ENCODE measurements at places on chromosomes 3 and 15.

GRCh38 chr15:33680336-33680735 is 288.0 kb upstream of the CHRM5 start:
- DNase-seq, result no peak

- no peak for DNase-seq
Observed at GRCh38 chr15:66484539-66485112, 12.9 kb downstream of the SNAPC5 start.

GRCh38 chr3:196788528-196788927 is 48.9 kb downstream of the PAK2 start:
- DNase-seq, result no peak

DNA sequence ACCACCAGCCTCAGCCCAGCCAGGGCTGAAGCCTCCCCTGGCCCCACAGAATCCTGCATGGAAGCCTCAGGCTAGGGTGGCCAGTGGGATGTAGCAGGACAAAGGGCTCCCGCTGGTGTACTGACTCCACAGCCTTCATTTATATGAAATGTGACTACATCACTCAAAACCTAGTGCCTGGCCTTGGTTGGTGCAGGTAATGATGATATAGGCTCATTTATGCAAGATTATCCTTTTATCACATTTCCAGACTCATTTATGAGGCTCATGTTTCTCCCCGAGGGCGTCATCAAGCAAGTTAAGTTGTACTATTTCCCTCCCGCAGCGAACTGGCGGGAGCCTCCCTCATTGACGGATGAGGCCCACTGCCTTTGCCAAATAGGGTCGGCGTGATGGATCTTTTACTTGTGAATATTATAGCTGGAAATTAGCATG is 179.1 kb upstream of the SMAD3 start:
- no peak for DNase-seq

- no peak for DNase-seq
Observed at GRCh38 chr3:11074451-11074850, 79.8 kb upstream of the HRH1 start.

- DNase-seq, result no peak
Observed at GRCh38 chr3:81033684-81034083, 727.8 kb downstream of the GBE1 start.

GRCh38 chr15:69997161-69997485 is 100.6 kb downstream of the TLE3 start:
- DNase-seq, result no peak

GRCh38 chr3:40766396-40766795 is 241.6 kb downstream of the ZNF621 start:
- DNase-seq, result no peak

DNA sequence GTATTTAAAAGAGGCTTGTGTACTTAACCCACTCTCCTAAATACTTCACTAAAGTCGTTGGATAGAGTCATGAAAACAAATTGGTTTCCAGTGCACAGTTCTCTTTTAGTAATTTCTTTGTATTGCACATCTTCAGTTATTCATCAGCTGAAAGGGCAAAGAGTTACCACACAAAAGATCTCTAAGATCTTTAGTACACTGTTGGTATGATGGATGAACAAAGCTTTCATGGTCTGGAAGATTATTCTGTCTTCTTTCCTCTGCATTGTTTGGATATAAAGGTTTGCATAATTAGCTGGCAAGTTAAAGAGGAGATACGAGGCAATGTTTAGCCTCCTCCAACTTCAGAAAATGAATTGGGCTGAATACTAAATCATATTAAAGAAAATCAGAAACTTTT is 40.5 kb downstream of the BCHE start:
- no peak for DNase-seq

DNA sequence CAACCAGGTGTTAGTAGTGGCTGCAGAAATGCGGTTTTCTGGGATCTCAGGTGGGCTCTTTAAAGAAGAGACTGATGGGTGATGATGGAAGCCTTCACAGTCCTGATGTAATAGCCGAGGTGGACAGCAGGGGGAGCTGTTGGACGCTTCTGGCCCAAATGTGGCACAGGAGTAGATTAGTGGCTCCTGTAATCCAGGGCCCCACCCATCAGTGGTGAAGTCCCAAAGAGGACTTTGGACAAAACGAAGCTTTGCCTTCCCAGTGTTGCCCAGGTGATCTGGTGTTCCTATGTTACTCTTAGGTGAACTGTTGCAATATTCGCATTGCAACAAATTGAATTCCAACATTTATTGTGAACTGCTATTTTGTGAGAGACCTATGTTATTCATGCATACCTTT is 31.8 kb upstream of the MYZAP start:
- peak; percentile 60 for DNase-seq

DNA sequence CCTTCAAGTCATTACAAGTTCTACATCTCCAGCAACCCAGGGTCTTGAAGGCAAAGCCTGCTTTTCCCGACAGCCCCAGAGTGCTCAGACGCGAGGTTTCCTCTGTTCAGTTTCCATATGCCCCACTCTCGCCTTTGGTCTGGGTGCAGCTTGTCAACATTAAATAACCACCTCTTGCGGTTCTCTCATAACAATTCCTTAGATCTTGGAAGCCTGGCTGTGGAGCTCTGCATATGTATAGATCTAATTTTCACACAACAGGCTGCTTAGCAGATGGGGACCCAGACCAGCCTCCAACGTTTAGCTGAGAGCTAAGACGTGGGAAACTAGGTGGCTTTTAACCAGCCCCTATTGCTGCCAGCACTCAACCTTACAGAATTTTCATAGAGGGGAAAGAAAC is 295.5 kb downstream of the RPLP1 start:
- no peak for DNase-seq

DNA sequence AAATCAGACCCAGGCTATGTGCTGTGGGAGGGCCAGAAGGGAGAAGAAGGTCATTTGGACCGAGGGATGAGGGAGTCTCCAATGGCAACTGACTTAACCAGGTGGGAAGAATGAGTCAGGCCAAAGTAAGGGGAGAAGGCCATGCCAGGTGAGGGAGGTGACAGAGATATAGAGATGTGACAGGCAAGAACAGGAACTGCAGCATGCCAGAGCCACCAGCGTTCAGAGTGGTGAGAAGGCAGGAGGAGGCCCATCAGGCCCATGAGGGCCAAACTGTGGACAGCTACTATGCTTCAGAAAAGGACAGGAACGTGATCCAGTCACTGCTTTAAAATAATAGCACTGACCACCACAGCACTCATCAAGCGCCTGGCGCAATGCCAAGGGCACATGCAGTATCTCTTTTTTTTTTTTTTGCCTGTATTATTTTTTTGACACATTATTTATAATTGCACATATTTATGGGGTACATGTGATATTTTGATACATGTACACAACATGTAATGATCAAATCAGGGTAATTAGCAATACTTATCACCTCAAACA is 154.3 kb upstream of the IGF1R start:
- no peak for DNase-seq

Data from CD4-positive, alpha-beta T cell treated with Interleukin-1 beta for 1 hour (primary cell).